Naive thymus-derived CD8-positive, alpha-beta T cell (primary cell): ENCODE measurements at places on chromosomes 12 and 14. TPM values are rescaled to one million over a fixed set of nuclear protein-coding genes. Genes with fewer than 3 reads are reported as not detected.

Gene RASSF8
- not detected for polyA plus RNA-seq

Gene SOAT2
- polyA plus RNA-seq, result 0.67 TPM

Gene GYS2
- not detected for polyA plus RNA-seq

Gene ASB2
- polyA plus RNA-seq, result not detected

Gene SUSD6
- polyA plus RNA-seq, result 4.5 TPM

Gene LHX5
- polyA plus RNA-seq, result not detected
